ENCODE measurements at places on chromosomes 4 and X.

GRCh38 chr4:180932370-180933001 is 1310.7 kb upstream of the TENM3 start:
- DNase-seq = no peak

GRCh38 chr4:71604785-71605184 is 179.1 kb downstream of the GC start:
- no peak for DNase-seq

DNA sequence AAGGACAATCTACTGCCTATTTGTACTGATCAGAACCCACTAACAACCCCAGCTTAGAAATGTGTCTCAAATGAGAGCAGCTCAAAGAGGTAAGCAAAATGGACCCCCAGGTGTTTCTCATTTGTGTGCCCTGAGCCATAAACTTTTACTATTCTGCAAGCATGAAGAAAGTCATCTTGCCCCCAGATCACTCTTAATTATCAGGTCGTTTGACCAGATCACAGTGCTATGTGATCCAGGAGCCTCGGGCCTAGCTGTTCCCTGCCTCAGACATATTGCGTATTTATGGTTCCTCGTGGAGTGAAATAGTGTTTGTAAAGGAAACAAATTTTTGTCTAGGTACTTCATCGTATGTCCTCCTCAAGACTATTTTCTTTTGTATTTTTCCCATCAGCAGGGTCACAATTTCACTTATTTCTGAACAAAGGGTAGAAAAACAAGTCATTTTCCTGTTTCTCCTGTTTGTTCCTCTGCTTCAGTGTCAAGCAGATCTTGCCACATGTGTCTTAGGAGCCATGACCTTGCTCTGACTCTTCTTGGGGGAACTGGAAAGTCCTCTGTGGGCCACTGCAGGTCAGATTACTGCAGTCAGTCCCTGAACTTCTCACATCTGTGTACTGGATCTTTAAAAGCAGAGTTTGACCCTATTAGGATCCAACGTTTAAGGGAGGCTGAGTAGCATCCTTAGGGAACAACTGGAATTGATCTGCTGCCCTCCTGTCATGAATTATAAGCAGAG is 194.9 kb downstream of the PALLD start:
- no peak for DNase-seq

DNA sequence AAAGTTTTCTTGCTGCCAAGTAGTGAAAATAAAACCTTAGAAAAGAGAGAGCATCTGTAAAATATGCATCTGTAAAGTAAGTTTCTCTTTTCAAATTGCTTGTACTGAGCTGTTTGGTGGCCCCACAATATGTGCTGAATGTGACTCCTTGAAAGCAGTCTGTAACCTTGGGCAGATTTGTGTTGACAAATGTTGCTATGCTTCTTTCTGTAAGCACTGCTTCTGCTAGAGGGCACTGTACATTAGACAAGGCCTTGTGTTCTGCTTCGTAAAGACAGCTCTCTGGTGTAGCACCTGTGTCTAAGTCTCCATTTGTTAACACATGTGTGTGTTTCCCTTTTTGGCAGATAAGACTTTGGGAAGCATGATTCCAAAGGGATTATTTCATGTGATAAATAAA is 56.6 kb upstream of the NRK start:
- no peak for DNase-seq

DNA sequence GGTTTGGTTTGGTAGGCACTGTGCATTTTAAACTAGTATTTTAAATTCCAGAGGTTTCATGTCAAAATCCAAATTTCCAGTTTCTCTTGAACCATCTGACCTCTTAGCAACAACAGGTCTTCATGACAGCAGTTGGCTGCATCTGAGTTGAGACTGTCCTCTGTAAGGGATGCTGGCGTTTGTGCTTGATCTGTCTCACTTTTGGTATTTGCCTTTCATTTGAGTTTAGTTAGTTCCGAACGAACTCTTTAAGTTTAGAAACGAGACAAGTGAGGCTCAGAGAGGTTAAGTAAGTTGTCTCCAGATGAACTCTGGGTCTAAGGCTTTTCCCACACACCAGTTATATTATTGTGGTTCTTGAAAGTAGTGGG is 29.1 kb downstream of the SPARCL1 start:
- no peak for DNase-seq

DNA sequence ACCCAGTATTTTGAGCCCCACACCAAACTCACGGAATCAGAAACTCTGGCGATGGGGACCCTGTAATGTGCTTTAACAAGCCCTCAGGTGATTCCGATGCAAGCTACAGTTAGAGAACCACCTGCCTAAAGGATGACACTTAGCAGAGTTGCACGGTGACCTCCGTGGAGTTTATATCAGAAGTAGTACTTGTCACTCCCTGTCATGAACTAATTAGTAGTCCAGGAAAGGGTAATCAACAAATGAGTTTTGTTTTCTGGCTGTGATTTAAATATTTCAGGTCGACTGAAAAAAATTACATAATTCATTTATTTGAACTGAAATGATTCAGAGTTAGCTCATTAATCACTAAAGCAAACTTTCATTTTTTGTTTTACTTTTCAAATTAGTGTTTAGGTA is 56.4 kb downstream of the TMA16 start:
- DNase-seq = no peak
